Upper lobe of right lung (tissue), 1 donor: ENCODE measurements at places on chromosomes 12 and 14.
A peak's percentile ranks its signal among the peaks of the same experiment; 100 is the strongest.

GRCh38 chr14:103330536-103330935 lies 3.5 kb upstream of the EIF5 start:
- no peak for DNase-seq

DNA sequence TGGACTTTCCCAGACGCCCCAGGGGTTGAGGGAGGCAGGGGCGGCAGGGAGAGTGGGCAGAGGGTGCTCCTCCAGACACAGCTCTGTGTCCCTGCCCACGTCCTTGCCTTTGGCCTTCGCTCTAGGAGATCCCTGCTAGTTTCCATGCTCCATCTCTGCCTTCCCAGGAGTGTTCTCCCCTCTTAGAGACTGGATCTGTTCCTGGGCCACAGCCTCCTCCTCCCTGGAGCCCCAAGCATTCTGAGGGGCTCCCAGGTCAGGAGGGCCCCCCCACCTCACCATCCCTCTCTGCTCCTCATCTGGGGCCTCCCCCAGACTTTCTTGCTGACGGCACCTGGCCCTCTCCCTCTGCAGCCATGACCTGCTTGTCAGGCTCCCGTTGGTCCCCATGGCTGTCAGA lies 216.0 kb upstream of the FKBP4 start:
- DNase-seq = no peak

DNA sequence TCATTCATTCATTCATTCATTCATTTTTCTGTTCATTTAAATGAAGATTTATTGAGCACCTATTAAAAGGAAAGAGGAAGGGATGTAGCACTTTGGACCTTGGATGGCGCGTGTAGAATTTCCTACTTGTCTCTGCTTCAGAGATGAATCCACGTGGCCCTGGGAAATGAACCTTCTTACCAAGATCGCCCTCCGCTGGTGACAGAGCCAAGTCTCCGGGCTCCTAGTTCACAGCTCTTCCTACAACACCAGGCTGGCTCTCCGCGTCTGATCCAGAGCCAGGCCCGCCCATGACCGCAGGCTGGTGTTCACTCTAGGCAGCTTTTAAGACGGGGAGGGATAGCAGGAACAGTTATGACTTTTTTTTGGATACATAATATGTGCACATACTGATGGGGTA lies 70.9 kb upstream of the PIWIL1 start:
- DNase-seq = no peak

GRCh38 chr14:103372017-103372416 lies 13.2 kb upstream of the MARK3 start:
- DNase-seq = no peak

- no peak for DNase-seq
These were observed 103.3 kb upstream of the BBS10 start for GRCh38 chr12:76451528-76451927.

DNA sequence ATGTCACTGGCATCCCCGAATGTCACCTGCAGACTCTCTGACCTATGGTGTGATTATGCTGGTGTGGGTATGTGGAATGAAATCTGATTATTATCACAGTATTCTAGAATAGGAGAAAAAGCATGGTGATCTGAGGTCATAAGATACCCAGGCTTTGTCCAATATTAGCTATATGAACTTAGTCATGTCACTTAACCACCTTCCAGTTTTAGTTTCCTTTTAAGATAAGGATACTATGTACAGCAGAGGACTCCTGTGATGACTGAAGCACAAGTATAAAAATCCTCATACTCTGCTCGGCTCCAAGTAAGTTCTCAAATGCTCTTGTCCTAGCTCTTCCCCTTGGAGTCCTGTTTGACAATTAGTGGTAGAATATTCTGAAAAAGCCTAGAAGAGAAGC lies 2.8 kb downstream of the GNS start:
- DNase-seq = no peak

DNA sequence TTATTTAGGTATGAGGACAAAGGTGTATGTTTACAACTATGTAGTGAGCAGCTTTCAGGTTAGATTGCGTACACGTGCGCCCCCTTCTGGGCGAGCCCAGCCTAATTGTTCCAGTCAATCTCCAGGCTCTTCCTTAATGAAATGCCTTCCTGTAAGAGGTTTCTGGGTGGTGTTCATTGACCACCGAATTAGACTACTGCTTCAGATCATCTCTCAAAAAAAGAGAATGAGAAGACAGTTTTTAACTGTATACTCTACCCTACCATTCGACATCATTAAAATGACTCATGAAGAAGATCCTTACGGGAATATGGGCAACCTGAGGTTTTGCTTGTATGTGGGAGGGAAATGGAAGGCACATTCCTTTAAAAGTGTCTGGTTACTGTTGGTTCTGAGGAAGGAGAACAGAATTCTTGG lies 2.1 kb downstream of the LUM start:
- DNase-seq = peak; percentile 79

- DNase-seq = no peak
These were observed 214.4 kb downstream of the BMP4 start for GRCh38 chr14:53742233-53742620.

DNA sequence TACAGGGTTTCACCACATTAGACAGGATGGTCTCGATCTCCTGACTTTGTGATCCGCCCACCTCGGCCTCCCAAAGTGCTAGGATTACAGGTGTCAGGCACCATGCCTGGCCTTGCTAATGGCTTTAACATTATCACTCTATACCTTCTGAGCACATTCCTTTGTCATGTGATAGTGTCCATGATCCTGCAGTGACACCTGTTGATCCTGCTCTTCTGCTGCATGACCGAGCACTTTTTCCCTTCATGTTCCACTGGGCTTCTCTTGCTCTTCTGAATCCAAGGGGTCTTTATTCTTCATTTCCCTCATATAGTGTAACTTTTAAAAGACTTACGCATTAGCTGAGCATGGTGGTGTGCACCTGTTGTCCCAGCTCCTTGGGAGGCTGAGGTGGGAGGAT lies 11.6 kb downstream of the ZNF268 start:
- no peak for DNase-seq

DNA sequence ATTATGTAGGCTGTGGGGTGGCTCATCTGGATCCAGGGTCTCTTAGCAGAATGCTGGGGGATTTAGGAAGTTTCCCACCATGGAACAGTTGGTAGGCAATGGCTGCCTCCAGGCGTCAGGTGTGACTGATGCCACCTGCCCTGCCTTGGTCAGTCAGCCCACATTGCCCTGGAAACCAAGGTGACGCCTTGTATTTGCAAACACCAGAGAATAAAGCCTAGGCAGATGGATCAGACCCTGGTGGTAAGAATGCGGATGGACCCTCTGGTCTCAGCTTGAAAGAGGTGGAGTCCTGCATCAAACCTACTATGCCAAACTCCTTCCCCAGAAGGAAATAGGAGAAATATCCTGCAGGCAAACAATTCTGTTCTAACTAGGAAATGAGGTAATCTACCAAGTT lies 38.2 kb downstream of the NCKAP5L start:
- DNase-seq = no peak

- no peak for DNase-seq
These were observed 171.8 kb upstream of the FOXN3 start for GRCh38 chr14:89588840-89589296.

DNA sequence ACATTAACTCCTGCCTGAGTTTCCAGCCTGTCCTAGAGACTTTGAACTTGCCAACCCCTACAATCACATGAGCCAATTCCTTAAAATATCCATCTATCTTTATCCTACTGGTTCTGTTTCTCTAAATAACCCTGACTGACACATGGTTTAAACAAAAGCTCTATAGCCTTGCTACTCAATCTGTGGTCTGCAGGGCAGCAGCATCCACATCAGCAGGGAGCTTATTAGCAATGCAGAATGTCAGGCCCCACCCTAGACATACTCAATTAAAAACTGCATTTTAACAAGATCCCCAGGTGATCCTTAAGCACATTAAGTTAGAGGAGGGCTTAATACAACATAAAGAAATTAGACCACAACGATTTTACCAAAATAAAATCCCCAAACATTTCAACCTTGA lies 108.3 kb upstream of the CPSF6 start:
- DNase-seq = no peak

DNA sequence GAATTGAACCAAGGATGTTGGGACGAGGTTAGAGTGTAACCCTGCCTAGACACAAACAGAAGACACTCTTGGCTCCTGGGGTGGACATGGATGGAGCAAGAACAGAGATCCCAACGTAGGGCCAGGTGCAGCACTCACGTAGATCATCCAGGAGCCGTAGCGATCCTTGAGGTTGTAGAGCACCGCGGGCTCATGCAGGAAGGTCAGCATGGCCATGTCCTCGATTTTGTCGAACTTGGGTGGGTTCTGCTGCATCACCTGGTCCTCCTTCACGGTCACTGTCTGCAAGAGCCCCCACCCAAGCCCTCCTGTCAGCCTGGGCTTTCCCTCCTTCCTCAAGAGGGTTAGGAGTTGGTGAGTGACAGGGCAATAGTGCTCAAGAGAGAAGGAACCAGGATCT lies 2.5 kb downstream of the MYH7 start:
- no peak for DNase-seq

DNA sequence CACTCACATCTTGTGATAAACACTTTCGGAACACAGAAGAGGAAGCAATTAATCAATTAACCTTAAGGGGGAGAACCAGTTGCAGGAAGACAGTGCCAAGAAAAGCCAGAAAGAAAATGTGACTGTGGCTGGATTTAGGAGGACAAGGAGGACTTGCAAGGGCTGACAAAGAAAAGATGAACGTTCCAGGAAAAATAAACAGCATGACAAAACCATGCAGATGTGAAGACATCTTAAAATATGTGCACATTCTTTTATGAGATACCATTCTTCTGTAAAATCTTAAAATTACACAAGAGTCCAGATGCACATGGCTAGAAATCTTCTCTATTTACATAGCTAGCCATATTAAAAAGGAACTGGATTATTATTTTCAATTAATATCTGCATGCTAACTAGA lies 33.4 kb downstream of the KITLG start:
- DNase-seq = no peak
